ENCODE measurements at places on chromosomes 16 and 17.

DNA sequence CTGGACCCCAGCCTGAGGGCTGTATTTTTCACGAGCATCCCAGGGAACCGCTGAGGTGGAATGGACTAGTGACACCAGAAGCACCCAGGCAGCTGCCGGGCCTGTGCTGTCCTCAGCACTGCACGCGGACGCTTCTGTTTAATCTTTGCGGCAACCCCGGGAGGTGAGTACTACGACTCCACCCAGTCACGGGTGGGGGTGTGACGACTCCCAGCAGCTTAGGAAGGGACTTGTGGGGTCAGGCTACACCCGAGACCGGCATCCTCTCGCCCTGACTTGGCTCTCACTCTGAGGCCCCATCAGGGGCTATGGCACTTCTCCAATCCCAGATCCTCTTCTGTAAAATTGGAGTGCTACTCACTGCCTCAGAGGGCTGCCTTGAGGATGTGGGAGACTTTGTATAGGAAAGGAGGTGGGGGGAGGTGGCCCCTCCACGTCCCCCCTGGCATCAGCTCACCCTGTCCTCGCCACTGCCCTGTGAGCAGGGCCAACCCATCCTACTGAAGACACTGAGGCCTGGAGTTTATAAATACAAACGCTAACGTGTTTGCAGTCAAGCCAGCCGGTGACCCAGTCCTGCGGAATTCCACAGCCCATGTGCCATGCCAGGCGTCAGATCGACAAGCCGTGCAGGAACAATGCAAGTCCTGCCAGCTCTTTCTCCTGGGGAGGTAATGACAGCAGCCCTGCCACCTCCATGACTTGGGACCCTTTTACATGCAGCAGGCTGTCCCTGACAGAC is 44.4 kb downstream of the PPL start:
- no peak for DNase-seq

DNA sequence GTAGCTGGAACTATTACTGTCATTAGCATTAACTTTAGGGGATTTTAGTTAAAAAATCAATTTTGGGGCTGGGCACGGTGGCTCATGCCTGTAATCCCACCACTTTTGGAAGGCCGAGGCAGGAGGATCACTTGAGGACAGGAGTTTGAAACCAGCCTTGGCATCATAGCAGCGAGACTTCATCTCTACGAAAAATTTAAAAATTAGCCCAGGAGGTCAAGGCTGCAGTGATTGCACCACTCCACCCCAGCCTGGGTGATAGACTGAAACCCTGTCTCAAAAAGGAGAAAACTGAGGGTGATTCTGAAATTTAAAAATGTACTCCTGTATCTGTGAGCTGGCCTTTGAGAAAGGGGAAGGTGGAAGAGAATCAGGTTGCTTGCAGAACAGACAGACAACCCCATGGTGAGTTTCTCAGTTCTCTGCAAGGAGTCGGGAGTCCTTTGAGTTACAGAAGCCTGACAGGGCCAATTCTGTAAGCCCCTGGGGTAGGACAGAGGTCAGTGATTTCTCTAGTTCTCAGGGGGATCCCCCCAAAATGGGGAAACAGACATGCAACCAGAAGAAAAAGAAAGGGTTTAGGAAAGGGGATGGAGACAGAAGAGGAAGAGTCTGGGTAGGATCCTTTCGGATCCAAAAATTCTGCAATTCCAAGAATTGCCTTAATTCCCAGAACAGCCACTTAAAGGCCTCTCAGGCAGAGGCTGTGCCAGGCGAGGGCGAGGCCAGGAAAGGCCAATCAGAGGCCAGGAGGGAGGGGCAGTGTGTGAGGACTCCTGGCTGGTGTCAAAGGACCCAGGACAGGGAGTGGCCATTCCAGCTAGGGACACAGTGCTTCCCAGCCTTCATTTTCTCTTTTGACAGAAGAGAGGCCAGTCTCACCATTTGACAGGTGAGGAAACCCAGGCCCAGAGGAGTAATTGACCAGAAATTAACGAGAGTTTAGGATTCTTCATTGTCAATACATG is 6.7 kb downstream of the NUPR1 start:
- DNase-seq, result no peak

DNA sequence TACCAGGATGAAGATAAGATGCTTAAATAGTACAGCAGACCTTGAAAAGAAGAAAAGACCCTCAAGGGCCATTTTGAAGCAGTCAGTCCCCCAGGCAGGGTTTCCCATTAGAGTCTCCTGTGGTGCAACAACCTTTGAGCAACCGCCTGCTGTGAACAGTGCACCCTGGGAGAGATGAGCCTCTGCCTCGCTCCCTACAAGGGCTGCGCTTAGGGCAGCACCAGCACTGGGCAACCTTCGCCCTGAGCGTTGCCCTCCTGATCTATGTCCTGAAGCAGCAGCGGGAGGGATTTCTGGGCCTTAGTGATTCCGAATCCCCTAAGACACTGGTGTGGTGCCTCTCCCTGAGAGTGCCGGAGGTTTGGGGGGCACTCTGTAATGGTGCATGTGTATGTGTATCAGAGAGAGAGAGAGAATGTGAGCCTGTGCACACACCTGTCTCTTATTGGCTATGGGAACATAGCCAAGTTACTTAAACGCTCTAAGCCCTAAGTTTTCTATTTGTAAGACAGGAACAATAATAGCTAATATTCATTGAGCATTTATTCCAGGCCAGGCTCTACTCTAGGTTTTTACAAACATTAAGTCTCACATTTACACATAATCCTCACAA is 25.2 kb upstream of the ABCC12 start:
- DNase-seq, result no peak

DNA sequence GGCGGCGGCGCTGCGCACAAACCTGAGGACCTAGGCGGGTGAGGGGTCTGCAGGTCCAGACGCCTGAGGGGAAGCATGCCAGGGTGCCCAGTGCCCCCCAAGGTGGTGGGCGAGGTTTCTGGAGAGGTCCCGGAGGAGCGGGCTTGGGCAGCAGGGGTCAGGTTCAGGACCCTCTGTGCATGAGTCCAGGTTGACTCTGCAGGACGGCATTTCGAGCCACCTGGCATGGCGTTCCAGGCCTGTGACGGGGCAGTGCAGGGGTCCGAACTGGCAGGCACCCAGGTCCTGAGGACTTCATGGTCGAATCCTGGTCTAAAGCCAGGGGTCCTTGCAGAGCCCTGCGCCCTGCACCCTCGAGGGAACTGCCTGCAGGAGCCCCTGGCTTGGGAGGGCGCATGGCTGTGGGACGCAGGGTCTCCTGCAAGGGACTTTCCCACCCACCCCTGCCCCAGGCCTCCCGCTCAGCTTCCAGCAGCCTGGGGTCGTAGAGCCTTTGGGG is 3.5 kb downstream of the SLC16A3 start:
- DNase-seq, result no peak
